ENCODE measurements at places on chromosomes 3 and 15.

- DNase-seq = no peak
Observed at GRCh38 chr3:191068946-191069813, 129.9 kb upstream of the OSTN start.

DNA sequence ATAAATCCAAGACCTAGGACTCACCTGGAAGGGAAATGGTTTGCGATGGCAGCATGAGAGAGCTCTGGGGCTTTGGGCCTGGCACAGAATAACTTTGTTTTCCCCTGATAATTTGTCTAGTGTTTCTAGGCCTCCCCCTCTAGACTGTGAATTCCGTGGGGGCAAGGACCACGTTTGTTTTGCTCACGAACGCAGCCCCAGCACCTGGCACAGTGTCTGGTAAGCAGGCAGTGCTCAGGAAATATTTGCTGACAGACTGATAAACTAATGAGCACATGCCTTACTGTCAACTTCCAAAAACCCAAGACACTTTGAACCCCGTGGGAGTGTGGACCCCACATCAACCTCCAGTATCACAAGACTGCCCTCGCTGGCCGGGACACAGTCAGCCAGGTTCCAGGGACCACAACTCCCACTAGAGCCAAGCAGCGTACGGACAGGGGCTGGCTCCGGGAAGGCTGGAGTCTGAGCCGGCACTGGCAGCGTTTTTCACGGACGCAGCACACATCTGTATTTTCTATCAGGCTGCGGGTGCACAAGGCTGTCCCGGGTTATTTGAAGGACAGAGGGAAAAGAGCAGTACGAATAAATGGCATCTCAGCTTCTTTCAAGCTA, 146.5 kb downstream of the XXYLT1 start:
- DNase-seq = peak; percentile 50

GRCh38 chr3:196736670-196737374, 2.8 kb upstream of the PAK2 start:
- DNase-seq = no peak

GRCh38 chr3:127200086-127200691, 7.3 kb downstream of the PRR23E start:
- no peak for DNase-seq

DNA sequence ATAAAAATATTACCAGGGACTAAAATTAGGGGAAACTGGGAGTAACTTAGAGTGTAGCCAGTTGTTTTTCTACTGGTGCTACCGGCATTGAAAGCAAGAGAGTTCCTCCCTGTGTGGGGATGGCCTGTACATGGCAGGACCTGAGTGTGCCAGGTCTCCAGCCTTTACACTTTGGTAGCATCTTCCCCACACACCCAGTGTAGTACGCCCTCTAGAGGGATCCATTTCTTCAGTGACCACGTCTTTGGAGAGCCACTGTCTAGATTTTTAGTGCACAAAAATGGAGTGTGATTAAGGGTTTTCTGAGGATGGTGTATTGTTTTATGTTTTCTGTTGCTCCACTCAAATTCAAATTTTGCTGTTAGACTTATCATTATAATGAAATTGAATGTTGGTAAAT, 507.0 kb upstream of the TPRG1 start:
- no peak for DNase-seq

- no peak for DNase-seq
Observed at GRCh38 chr3:52670621-52671521, 14.8 kb downstream of the PBRM1 start.

DNA sequence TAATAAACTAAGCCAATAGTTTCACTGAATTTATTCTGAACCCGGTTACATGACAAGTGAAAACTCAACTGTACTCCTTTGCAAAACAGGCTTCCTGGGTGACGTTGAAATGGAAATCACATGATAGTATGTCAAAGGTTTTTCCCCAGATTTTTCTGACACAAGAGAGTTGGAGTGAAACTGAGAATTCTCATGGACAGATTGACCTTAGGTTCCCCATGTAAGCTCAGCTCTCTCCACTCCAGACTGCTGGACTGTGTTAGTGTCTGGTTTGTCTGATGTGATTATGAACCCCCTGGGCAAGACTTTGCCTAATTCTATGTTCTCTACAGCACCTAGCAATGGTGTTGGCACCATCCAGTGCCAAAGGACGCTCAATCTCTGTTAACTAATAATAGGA, 219.7 kb upstream of the COL8A1 start:
- DNase-seq = no peak

- DNase-seq = no peak
Observed at GRCh38 chr3:156551746-156552145, 3.2 kb downstream of the SSR3 start.

GRCh38 chr3:179961703-179962078, 75.0 kb downstream of the PEX5L start:
- no peak for DNase-seq

- no peak for DNase-seq
Observed at GRCh38 chr3:81869382-81869781, 107.9 kb upstream of the GBE1 start.

- no peak for DNase-seq
Observed at GRCh38 chr3:191802671-191803070, 341.7 kb downstream of the PYDC2 start.

DNA sequence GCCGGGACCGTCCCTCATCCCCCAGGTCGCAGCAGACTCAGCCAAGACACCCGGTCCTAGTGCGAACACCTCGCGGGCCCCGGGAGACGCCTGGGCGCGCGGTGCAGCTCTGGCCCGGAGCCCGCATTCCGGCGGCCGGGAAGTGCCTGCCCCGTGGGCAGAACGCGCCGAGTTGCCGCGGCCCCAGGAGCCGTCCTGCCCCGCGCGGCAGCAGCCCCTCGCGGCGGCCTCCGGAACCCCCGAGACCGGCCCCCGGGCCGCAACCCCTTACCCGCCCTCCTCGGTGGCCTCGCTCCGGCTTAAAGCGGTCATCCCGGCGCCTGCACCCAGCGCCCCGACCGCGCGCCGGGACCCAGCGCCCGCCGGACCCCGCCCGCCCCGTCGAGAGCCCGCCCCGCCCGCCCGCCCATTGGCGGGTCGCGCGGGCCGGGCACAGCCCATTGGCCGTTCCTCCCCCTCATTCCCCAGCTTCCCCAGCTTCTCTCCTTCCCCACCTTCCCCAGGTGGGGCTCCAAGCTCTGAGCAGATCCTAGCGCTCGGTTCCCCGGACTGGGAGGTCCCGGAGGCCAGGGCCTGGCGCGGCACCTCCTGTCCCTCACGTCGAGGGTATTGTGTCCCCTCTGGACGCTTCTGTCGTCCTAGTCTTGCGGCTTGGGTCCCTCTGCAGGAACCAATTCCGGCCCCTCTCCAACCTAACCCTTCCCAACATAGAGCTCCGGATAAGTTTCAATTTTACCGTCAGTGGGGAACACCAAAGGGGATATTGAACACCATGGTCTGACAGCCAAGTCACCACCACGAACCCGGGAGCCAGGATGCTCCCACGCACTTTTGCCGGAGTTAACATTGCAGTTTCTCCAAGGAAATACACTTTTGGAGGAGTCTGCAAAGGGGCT, at the start of gene GRAMD2A:
Gene GRAMD2A, minus strand, starts transcription at position 328 of the 896 bp plus-strand sequence.
- peak; percentile 53 for DNase-seq

DNA sequence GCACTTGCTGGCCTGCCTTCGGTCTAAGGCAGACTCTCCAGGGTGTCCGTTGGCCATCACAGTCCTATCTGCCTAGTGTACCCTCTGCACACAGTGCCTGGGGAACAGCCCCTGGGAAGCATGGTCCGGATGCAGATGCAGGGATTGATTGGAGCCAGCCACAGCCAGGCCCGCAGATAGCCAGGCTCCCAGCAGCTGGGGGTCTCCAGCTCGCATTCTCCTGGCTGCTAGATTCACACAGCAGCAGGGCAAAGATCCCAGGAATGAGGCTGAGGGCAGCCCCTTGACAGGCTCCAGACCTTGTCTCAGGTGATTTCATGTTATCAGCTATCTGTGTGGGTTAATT, 41.4 kb downstream of the IRAK2 start:
- no peak for DNase-seq

DNA sequence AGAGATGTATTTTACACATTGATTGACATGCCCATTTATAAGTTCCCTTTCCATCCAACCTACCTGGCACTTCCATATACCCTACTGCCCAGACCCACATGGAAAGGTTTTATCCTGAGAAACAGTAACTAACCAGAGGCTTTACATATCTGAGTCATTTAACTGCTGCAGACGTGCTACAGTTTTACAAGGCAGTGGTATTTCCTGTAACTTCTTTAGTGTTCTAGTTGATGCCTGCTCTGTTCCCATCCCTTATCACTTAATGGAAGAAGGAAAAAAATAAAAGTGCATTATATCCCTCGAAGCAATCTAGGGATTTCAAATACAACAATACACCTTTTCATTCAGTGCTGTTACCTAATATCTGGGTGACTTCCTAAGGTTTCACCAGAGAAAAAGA, 107.1 kb downstream of the TMCO5A start:
- no peak for DNase-seq
